ENCODE measurements at places on chromosomes 13 and 19.

- peak; percentile 61 for DNase-seq
Observed at GRCh38 chr19:40549007-40549708, 27.5 kb upstream of the SHKBP1 start.

DNA sequence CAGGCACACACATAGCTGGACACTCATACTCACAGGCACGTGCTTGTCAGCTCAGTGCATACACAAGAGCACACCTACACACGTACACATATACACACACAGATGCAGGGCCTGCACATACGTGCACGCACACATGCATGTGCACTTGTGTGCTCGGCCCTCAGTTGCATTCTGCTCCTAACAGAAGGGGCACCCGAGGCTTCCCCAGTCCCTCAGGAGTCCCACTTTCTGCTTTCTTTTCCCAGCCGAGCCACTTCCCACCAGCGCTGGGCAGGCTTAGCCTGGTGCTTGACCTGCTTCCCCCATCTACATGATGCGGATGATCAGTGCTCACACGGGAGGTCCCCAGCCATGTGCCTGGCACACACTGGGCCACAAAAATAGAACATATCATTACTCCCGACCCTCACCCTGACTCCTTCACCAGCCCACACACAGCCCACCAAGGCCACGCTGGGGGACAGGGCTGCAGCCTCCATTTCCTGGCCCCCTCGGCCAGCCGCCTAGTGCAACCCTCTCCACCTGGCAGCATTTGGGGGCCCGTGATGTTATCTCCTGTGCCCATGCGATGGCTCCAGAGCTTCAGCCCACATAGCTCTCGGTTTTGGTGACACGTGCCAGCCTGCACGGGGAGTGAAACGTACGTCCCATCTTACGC is 125.2 kb upstream of the SPACA7 start:
- DNase-seq = no peak

DNA sequence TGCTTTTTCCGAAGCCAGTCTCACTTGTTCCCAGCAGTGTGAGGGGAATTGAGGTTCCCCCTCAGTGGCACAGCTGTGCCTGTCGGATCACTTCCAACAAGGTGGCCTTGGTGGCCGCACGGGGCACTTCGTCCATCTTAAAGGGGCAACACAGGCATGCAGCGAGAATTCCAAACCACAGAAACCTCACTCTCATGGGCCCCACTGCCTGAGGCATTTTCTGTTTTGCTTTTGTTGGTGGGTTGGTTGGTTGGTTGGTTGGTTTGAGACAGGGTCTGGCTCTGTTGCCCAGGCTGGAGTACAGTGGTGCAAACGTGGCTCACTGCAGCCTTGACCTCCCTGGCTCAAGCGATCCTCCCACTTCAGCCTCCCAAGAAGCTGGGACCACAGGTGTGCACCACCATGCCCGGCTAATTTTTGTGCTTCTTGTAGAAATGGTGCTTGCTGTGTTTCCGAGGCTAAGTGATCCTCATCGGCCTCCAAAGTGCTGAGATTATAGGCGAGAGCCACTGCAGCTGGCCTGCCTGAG is 3.7 kb upstream of the NDUFS7 start:
- DNase-seq = no peak

DNA sequence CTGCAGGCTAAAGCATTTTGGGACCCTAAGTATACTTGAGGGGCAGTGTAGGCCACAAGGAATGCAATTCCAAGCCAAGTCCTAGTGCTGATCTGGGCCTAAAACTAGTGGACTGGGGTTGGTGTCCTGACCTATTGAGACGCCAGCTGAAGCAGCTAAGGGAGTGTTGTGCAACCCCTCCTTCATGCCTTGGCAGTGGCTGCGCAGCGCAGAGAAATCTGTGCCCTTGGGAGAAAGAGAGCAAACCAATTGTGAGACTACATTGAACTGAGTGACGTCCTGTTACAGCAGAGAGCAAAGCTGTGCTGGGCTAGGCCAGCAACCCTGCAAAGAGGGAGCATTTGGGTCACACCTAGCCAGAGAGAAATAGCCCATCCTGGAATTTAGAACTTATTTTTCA is 2715.0 kb upstream of the PCDH20 start:
- no peak for DNase-seq

DNA sequence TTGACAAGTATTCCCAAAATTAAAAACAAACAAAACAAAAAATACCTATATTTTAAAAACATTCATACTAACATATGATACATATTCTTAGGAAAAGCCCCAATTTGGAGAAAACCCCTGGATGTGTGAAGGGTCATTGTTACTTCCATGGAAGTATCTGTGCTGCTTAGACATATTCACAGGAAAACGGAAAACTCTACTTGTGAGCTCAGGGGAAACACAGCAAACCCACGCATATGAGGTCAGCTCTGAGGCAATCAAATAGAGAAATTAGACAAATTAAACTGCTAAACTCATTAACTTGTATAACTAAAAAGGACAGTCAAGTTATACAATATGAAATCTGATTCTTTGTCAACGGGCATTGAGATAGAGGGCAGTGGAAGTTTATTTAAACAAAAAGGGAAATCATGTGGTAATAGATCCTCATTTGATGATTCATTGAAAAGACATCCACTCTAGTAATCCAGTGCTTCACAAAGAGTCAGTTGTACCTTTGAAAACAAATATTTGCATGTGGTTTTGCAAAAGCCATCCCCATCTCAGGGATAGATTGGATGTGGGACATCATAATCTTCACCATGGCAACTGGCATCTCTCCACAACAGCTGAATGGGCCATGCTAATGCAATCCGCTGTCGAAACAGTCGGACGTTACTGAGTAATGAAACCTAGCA is 423.4 kb downstream of the ITGBL1 start:
- no peak for DNase-seq

GRCh38 chr13:101739382-101740178 is 287.1 kb downstream of the ITGBL1 start:
- DNase-seq = no peak
